ENCODE measurements at places on chromosomes 1 and 21.

- no peak for DNase-seq
Measured at GRCh38 chr1:77824694-77825093, 45.2 kb downstream of the MIGA1 start.

DNA sequence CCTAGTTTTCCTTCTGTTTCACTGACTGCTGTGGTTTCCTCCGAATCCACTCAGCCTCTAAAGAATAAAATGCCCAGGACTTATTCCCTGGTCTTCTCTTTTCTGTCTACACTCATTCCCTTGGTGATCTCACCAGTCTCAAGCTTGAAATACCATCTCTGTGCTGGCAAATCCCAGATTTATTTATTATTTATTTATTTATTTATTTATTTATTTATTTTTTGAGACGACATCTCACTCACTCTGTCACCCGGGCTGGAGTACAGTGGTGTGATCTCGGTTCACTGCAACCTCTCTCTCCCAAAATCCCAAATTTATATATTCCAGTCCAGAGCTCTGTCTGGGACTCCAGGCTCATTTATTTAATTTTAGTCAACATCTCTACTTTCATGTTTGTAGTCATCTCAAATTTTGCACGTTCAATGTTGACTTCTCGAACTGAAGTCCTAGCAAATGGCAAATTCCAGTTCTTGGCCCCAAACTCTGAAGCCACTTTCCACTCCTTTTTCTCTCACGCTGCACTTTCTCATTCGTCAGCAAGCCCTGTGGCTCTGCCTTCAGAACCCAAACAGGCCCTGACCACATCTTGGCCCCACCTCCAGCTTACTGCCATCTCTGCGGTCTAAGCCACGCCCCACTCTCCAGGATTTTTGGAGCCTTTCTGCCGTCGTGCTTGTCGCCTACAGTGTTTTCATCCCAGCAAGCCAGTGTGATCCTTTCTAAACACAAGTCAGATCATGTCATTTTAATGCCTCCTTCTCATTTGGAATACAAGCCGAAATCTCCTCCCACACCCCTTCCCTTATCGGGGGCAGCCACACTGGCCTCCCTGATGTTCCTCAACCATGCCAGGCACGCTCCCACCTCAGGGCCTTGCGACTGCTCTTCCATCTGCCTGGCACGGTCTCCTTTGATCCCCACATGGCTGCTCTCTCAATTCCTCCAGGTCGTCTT, 14.2 kb upstream of the TENT5B start:
- DNase-seq, result peak; percentile 94

GRCh38 chr1:59730759-59731478, 83.8 kb upstream of the HOOK1 start:
- DNase-seq, result no peak

- DNase-seq, result no peak
Measured at GRCh38 chr1:226711976-226712741, 26.9 kb downstream of the ITPKB start.

GRCh38 chr1:53899206-53899628, 5.2 kb downstream of the DIO1 start:
- DNase-seq, result no peak

Measured in GM23338 (cell line).